Amygdala (tissue), 56 donors: ENCODE measurements at places on chromosomes 2 and 18.

DNA sequence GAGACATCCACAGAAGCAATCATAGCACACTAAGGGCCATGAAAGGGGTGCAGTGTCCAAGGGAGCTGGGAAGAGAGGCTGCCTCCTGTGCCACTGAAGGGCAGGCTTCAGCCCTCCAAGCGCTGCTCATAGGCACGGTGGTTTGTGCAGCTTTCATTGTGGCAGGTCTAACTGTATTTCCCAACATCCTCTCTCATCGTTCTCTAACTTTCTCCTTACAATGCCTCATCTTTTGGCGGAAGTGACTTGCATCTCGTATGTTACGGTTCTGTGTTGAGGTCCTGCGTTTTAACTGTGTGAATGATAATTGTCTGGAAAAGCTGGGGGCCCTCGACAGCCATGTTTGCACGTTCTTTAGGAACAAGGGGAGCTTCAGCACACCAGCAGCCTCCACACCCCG lies 213.9 kb downstream of the GBX2 start:
- DNase-seq, result no peak

GRCh38 chr2:155633887-155634570 lies 698.5 kb downstream of the NR4A2 start:
- DNase-seq, result no peak

DNA sequence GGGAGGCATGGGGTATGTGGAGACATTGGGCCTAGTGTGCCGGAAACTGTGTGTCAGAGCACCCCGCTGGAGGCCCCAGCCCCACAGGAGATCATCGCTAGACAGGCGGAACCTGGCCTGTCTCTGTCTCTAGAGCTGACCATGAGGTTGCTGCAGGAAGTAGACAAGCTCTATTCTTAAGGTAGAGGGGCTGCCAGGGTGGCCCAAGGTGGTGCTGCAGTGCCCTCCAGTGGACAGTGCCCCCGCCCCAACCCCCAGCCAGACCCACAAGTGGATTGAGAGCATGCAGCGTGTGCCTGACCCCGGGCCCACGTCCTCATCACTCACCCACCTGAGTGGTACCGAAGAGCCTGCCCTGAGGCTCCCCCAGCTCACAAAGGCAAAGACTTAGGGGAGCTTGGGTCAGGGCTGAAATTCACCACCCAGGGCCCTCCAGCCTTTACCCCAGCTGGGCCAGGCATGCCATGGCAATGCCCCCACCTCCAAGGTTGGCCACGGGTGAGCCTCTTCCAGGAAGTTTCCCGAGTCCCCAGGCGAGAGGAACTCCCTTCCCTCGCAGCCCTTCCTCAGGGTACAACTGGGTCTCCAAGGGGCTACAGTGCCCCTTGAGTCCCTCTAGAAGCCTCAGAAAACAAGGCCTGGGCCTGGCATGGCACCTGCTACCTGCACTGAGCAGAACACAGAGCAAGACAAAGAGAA lies 155.0 kb downstream of the TTC32 start:
- DNase-seq, result no peak

- no peak for DNase-seq
Measured at GRCh38 chr2:226023383-226023782, 623.9 kb downstream of the NYAP2 start.

DNA sequence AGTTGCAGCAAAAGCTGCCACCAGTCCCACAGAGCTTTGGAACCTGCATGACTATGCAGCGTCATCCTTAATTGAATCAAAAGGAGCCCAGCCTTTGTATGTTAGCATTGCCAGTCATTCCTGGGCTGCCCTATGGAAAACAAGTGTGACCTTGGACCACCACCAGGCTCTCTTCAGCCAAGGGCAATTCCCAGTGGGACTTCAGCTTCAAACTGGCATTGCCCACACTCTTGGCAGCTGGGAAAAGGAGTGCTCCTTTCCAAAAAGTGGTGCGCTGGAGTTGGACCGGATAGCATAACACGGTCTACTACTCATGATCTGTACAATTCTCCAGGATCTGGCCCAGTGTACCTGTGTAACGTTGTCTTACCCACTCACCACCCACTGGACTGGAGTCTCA lies 259.5 kb downstream of the MREG start:
- no peak for DNase-seq

DNA sequence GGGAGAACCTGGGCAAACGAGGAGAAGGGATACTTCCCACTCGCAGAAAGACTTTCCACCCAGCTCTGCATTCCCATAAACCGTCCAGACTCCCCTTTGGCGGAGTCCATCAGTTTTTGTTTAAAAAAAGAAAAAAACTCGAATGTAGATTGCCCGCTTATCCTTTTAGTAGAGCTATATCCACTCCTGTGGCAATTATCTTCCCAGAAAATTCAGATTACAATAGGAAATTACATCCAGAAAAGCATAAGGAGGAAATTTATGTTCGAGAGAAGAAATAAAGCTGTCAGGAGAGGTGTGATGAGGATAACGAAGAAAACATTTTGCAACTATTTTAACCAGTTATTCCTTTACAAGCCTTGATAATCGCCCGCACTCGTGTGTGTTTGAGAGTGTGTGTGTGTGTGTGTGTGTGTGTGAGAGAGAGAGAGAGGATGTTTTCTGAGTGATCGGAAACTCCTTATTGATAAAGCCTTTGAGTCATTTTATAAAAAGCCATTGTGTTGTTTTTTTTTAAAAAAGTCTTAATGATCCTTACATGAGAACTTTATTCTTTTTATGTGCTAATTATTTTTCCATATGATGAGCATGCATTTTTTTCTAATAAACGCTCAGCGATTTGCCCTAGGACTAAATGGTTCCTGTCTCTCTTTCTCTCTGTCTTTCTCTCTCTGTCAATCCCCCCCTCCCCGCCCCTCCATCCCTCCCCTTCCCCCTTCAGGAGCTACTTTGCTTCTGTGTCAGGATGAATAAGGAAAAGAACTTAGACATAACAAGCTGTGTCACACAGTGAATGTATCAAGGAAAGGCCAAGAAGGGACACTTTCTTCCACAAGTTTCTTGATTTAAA lies 1.1 kb upstream of the PPP3R1 start:
- DNase-seq, result no peak

DNA sequence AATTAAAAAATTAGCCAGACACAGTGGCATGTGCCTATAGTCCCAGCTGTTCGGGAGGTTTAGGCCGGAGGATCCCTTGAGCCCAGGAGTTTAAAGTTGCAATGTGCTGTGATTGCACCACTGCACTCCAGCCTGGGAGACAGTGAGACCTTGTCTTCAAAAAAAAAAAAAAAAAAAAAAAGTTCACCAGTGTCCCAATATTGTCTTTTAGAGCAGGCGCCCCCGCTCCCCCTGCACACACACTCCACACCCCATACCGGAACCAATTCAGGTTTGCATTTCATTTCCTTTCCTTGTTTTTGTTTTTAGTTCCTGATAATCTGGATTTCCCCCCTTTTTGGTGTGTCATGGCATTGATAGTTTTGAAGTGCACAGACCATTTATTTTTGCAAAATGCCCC lies 10.4 kb downstream of the TMEM87B start:
- no peak for DNase-seq

DNA sequence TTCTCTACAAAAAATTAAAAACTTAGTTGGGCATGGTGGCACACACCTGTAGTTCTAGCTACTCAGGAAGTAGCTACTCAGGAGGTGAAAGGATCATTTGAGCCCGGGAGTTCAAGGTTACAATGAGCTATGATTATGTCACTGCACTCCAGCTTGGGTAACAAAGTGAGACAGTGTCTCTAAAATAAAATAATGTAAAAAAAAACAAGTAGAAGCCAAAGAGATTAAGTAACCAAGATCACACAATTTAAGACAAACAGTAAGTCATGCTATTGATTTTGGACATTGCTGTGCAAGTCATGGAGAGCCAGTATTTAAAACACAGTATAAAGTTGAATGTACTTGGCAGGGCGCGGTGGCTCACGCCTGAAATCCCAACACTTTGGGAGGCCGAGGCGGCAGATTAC lies 20.5 kb downstream of the ITSN2 start:
- DNase-seq, result no peak

DNA sequence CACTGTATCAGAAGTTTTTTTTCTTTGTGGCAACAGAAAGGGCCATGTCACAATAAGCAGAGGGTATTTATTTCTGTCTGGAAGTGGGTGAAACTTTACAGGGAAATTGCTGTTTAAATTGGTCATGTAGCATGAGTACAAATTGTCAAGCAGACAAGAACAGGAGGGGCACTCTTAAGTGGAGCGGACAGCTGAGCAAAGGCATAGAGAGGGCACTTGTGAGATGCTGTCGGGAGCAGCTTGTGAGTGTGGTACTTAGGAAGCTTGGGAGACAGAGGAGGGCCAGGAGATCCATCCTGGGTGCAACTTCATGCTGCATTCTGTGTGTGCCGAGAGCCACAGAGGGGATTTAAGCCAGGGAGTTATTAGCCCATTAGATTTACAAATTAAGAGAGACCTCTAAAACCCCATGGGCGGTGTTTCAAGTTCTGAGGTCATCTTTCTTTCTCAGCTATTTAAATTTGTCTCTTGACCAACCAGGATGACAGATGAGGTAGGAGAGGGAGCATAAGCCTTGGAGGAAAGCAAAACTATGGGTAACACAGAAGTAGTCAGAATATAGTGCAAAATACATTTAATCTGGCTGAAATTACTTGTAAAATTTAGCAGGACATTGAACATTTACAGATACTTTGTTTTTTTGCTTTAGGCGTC lies 30.4 kb downstream of the INPP4A start:
- no peak for DNase-seq

GRCh38 chr2:44616667-44617155 lies 255.0 kb downstream of the CAMKMT start:
- no peak for DNase-seq

DNA sequence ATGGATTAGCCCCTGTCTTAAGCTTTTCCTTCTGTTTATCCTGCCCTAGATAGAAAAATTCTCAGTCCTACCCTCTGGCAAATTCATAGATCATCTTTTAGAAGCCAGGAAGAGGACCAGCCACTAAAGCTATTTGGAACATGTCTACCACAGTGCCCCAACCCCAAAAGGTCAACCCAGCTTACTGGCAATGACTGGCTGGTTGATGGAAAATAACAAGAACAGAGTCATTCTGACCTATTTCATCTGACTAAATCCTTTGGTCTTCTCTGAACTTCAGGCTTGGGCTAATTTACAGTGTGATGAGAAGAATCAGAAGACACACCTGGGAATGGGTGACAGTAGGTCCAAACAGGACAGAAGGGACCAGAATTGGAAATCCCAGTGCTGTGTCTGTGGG lies 227.3 kb upstream of the CCDC68 start:
- DNase-seq, result no peak

DNA sequence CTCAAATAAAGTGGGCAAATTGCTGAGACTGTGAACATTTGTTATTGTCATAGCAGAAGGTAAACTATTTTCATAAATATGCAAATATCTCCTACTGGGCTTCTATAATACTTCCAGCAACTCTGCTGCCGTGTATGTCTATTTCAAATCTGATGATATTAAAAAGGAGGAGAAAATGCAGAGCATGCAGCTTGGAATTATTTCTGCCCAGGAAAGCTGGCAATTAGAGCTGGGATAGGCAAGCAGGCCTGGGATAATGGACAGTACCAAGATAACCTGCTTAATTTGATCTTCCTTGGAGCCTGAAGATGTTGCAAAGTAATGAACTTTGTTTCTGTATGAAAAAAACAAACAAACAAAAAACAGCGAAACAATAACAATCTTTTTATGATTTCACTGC lies 72.8 kb downstream of the HNMT start:
- DNase-seq, result no peak

DNA sequence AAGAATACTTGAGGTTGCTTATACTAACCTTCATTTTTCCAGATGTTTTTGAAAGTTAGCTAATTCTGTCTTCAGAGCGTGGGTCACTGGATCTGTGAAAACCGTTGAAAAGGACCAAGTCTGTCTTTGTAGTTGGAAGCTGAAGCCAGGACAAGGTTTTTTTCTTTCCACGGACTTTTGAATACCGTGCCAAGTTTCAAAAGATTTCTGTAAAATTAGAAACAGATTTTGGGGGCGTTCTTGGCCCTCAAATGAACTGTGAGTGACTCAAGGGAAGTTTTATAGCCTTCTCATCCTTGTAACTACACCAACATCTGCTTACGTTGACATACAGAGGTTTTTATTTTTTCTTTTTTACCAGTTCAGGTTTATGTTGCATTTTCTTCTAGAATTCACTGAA lies at the start of gene FAP:
Gene FAP, minus strand, starts transcription at position 152 of the 400 bp plus-strand sequence. Its CDS starts 118 bp downstream, at position 34.
- no peak for DNase-seq

GRCh38 chr18:245282-245847 lies 22.5 kb downstream of the THOC1 start:
- DNase-seq, result no peak

DNA sequence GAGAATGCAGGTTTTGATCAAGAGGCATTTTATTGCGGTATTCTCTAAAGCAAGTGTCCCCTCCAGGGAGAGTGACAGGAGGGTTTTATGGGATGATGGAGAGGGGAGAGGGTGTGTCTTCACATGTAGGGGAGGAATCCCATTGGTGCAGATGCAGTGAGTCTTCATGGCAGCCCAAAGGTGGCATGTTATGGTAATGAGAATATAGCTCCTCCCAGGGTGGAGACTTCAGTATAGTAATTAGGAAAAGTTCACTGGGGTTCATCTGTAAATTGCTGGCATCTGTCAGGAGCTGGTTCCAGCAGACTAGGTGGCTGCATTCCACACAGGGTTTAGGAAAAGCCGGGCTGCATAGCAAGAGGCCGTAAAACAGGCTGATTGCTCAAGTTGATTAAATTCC lies 230.7 kb upstream of the CCDC68 start:
- DNase-seq, result no peak

DNA sequence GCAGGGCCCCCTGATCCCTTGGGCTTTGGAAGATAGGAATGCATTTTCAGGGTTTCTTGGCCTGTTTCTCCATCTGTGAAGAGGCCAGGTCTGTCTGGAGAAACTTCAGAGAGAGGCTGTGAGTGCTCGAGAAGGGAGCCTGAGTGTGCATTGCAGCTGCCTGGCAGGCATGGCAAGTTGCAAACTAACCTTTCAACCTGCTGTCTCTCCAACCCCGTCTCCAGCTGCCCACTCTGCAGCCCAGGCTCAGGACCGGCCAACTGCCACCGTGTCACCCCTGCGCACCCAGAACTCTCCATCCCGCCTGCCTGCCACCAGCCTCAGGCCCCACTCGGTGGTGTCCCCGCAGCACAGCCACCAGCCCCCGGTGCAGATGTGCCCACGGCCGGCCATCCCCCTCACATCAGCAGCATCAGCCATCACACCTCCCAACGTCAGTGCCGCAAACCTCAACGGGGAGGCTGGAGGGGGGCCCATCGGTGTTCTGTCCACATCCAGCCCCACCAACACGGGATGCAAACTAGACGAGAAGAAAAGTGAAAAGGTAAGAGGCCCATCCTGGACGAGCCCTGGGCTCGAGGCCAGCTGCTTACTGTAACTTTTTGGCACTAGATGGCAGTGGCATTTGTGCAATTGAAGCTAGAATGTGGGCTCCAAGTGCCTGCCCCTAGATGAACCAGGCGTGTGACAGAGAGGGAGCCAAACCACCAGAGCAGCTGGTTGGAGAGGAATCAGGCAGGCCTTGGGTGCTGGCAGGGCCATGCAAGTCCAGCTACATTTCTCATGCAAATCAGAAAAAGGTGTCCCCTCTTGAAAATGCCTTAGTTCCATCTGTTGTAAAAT lies 164.6 kb downstream of the SEPTIN10 start:
- no peak for DNase-seq

GRCh38 chr2:41872646-41873045 lies 175.2 kb upstream of the PKDCC start:
- DNase-seq, result no peak

- no peak for DNase-seq
Measured at GRCh38 chr18:36757081-36757480, 71.7 kb downstream of the TPGS2 start.

- no peak for DNase-seq
Measured at GRCh38 chr2:35495182-35495581, 860.4 kb upstream of the CRIM1 start.

- no peak for DNase-seq
Measured at GRCh38 chr2:190405070-190405469, 3.1 kb upstream of the MFSD6 start.

- no peak for DNase-seq
Measured at GRCh38 chr18:30359521-30359920, 683.0 kb downstream of the DSC3 start.
